ENCODE measurements at places on chromosomes 1 and 21.

GRCh38 chr1:107003972-107004371, 52.5 kb upstream of the PRMT6 start:
- DNase-seq: no peak

DNA sequence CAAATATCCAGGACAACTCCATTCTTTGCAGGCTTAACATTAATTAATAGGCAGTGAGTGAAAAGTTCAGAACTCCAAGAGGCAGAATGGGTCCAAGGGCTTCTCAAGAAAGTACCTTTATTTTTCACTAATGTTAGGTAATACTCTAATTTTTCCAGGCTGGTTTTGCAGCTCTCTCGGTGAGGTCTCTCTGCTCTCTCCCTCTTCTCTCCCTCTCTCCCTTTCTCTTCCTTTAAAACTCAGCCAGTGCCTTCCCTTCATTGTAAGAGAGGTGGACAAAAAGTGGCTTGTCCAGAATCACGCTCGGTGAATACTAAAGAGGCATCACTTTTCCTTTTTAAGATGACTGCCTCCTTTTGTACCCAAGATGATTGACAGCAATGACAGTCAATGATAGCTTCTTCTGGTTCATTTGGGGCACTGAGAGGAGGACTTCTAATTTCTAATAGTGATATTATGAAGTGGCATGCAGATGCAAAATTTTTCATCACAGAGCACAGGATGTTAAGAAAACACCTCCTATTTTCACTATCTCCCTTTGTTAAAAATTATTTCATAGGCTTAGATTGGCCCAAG, 1.3 kb upstream of the CHI3L1 start:
- DNase-seq: no peak

DNA sequence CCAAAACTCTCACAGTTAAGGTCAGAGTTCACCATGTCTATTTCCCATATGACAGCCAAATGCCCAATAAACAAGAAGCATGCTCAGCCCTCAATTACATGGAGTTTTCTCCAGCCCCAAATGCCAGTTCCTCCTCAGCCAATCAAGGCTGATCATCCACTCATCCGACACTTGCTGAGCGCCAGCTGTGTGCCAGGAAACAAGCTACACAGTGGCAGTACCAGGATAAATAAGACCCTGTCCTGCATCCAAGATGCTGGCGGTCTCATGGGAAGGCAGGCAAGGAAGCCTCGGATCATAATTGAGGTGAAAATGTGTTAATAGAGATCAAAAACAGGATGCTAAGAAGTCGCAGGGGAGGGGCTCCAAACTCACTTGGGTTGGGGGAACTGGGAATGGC, 7.7 kb downstream of the ZBTB17 start:
- no peak for DNase-seq

DNA sequence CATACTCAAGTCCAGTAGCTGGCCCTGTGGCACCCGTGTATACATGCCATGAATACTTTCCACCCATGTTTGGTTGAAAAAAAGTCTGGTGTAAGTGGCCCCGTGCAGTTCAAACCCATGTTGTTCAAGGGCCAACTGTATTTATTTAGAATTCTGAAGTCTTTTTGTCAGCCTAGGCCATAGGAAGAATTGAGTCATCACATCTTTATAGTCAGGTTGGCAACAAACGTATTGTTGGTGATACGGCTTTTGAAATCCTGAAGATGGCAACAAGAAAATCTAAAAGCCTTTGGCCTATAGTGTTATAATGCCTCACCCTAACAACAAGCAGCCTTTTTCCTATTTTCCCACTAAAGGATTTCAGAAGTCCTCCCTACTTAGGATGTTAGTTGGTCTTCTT, 363.6 kb downstream of the PLPP3 start:
- DNase-seq: no peak

GRCh38 chr1:117370071-117370470, 2.8 kb downstream of the MAN1A2 start:
- DNase-seq: no peak

- DNase-seq: no peak
Observed at GRCh38 chr1:238673561-238673960, 712.8 kb upstream of the CHRM3 start.

DNA sequence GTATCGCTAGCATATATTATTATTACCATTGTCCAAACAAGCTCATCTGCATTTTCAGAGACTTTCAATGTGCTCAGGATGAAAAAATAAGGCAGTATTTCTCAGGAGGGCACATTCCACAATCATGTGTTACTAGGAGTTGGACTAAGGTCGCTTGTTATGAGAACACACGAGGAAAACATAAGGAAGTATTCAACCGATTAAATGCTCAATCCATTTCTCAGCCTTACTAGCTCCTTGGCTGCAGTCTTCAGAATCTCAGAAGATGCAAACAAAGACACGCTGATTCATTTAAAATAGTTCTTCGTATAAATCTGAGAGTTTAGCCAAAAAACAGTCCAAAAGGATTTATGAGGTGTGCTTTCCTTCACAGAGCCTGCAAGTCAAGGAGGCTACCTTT, 82.0 kb upstream of the JAK1 start:
- no peak for DNase-seq

GRCh38 chr1:8040586-8040985, 14.5 kb upstream of the ERRFI1 start:
- peak; percentile 92 for DNase-seq

GRCh38 chr1:51627672-51628071, 10.8 kb downstream of the OSBPL9 start:
- DNase-seq: no peak

DNA sequence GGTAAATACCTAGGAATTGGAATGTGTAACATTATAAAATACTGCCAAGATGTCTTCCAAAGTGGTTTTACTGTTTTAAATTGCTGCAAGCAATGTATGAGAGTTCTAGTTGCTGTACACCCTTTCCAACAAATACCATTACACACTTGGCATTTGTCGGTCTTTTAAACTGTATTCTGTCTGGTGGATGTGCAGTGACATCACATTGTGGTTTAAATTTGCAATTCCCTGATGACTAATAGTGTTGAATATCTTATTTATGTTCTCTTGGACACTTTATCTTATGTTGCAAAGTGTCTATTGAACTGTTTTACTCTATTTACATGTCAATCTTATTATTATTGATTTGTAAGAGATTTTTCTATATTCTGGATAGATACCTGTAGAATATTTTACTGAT, 561.2 kb upstream of the B3GALT2 start:
- DNase-seq: no peak
